ENCODE measurements at places on chromosomes 7 and 10. TPM values are rescaled to one million over a fixed set of nuclear protein-coding genes. Genes with fewer than 3 reads are reported as not detected.

Gene NUDT5
- 56.8 TPM for total RNA-seq

Gene OR9A2
- total RNA-seq, result not detected

Gene RHOBTB1
- 13.1 TPM for total RNA-seq

Gene MET
- total RNA-seq, result 70.0 TPM

Gene OPN4
- total RNA-seq, result not detected

Gene FKBP6
- total RNA-seq, result 0.18 TPM
